ENCODE measurements at places on chromosomes 5 and 9.
A peak's percentile ranks its signal among the peaks of the same experiment; 100 is the strongest.

GRCh38 chr9:4148751-4149150 lies 151.1 kb downstream of the GLIS3 start:
- DNase-seq: no peak

- no peak for DNase-seq
These were observed 318.3 kb upstream of the PTGER4 start for GRCh38 chr5:40361378-40361777.

DNA sequence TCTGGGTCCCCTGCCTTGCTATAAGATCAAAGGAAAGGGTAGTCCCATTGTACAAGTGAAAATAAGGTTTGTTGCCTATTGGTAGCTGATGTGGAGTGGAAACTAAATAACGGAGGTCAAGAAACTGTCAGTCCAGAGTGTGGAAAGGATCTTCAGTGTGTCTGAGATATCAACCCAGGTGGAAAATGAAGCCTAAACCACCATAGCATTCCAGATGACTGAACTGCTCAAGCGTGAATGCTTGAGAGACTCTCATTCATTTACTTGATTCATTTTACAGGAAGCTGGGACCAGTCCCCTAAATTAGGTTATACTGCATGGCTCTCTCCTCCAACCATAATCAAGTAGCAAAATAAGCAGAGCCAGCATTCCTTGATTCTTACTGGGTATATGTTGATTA lies 116.0 kb upstream of the SLC28A3 start:
- no peak for DNase-seq

GRCh38 chr9:131288217-131288616 lies 1.3 kb upstream of the PLPP7 start:
- no peak for DNase-seq

GRCh38 chr5:103919506-103919905 lies 356.9 kb upstream of the NUDT12 start:
- no peak for DNase-seq

GRCh38 chr9:112011051-112011620 lies 114.5 kb downstream of the UGCG start:
- no peak for DNase-seq

GRCh38 chr9:27089706-27090105 lies 19.3 kb upstream of the TEK start:
- DNase-seq: no peak

DNA sequence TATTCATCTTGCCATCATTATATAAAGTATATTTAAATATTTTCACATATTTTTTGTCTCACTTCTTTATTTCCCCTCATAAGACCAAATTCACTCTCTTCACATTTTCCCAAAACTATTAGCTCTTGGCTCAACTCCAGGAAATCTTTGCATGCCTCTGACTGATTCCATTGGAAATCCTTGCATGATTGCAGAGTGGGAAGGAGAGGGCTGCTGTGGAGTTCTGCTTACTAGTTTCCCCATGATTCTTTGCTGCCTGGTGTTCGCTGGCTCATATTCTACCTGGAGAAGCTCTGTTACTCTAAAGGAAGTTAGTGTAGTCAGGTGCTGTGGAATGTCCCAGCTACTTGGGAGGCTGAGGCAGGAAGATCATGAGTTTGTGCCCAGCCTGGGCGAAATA lies 41.9 kb downstream of the LIX1 start:
- no peak for DNase-seq

GRCh38 chr5:175393897-175394296 lies 50.1 kb downstream of the DRD1 start:
- no peak for DNase-seq

DNA sequence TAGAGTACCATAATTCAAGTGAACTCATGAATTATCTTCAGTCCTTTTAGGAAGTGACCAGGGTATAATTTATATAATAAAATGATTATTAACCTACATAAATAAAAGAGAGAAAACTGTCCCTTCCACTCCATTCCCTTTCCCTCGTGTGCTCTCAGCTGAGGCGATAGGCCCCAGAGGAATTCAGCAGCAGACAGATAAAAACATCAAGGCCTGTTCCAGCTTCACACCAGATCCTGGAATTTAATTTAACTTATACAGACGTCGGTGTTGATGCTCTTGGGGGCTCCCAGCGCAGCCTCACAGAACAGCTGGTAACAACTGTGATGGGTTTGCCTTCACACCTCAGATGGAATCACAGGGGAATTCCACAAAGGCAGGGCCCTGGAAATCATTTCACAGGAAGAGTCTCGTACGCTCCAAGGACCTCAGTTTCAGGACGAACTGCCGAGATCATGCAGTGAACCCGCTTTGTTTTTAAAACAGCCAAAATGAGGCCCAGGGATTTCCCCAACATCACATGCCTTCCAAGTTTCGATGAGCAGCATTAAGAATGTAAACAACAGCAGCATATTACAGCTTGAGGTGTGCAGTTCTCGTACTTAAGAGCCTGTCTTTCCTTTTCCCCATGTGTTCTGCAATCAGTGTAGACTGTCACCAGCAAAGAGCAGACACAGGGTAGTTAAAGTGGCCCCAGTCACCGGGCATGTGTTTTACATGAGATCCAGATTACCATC lies 73.6 kb upstream of the ALDH1B1 start:
- DNase-seq: no peak

DNA sequence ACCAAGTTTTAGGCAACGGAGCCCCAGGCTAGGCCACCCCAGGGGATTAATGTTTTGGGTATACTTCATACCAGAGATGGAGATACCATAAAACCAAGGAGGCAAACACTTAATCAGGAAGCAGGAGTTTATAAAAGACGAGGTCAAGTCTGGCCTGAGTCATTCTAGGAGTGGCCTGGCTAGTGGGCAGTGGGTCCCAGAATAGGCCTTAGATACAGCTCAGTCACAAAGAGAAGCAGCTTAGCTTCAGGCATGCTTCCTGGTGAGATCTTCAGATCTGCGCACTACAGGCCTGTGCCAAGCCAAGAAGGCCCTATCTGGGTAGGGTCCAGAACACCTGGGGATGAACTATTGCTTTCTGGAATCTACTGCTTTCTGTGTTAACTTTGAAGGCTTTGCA lies 20.6 kb upstream of the NR5A1 start:
- no peak for DNase-seq

- no peak for DNase-seq
These were observed 13.6 kb downstream of the AHRR start for GRCh38 chr5:334903-335739.

- DNase-seq: no peak
These were observed 105.6 kb downstream of the PPP2R2B start for GRCh38 chr5:146772881-146773466.

- no peak for DNase-seq
These were observed 180.5 kb upstream of the SH3GL2 start for GRCh38 chr9:17398350-17398749.

GRCh38 chr5:172837640-172838039 lies 3.6 kb downstream of the ERGIC1 start:
- DNase-seq: peak; percentile 32

DNA sequence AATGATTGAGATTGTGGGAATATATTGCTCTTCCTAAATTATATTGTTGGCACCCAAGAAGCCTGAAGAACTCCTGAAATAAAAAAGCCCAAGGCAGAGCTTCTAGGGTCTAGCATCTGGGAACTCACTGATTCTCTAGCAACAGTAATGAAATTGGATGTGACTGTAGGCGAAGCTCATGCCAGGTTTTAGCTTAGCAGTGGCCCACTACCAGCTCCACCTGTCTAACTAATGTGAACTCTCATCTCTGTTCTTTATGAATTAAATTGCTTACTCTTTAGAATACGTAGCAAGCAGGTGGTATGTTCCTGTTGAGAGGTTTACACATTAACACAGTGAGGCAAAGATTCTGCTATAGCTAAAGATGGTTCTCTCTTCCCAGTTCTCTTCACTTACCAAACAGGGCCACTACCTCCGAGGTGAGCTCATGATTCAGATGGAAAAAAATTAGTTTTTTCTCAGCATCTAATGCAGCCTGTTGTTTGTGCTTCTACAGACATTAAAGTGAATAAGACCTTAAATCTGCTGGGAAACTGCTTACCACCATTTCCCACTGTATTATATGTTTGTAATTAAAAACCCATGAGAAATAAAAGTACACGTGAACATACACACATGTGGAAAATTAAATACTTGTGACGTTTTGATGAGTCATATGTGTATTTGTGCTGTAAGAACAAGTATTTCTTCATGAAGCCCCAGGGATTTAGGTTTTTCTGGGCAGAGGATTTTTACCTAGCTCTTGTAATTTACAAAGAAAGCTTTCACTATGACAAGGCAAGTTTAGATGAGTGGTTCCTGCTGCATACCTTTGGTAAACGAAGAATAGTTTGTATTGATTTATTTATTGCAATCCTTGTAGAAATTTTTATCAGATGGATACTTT lies 360.1 kb downstream of the KDM4C start:
- no peak for DNase-seq

GRCh38 chr5:135873831-135874230 lies 21.8 kb downstream of the IL9 start:
- no peak for DNase-seq

- no peak for DNase-seq
These were observed 186.5 kb upstream of the ANKRD55 start for GRCh38 chr5:56419667-56420066.

GRCh38 chr5:83009408-83009807 lies 67.8 kb downstream of the TMEM167A start:
- DNase-seq: no peak

DNA sequence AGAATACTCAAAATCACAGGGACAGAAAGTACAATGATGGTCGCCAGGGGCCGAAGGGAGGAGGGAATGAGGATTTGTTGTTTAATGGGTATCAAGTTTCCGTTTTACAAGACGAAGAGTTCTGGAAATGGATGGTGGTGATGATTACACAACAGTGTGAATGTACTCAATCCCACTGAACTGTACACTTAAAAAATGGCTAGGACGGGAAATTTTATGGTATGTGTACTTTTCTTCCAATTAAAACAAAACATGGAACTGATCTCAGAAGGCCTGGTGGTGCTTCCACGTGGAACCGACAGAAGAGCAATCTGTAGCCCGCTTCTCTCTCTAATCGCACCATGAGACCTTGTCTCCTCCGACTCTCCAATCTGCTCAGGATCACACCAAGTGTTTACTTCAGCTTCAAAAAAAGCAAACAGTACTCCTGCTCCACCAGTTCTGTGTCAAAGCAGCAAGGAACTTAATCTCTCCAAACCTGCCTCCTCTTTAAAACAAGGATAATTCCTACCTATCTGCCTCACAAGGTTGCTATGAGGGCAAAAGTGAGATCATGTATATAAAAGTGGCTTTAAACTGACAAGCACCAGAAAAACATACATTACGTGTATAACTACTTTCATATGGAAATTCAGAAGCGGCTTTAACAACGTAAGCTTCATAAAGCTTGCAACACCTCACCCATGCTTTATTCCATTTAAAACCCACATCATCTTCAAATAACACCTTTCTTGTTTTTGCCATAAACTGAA lies 2.1 kb downstream of the ECPAS start:
- DNase-seq: no peak

- no peak for DNase-seq
These were observed 18.0 kb downstream of the RXRA start for GRCh38 chr9:134344068-134344799.

DNA sequence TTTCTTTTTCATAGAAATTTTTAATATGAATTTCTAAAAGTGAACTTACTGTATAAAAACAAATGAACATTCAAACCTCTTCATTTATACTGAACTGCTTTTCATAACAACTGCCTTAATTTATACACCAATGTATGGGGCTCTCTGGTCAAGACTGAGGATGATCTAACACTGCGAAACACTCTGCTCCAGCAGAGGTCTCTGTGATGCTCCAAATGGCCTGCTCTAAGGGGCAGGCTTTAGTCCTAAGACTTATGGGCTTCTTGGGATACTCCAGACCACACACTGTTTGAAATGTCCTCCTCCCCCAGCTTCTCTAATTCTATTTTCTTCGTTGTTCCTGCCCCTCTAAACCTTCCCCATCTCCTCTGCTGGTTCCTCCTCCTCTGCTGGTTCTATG lies 58.5 kb downstream of the LIFR start:
- DNase-seq: no peak

- DNase-seq: no peak
These were observed 49.9 kb downstream of the MVB12B start for GRCh38 chr9:126376311-126377175.

DNA sequence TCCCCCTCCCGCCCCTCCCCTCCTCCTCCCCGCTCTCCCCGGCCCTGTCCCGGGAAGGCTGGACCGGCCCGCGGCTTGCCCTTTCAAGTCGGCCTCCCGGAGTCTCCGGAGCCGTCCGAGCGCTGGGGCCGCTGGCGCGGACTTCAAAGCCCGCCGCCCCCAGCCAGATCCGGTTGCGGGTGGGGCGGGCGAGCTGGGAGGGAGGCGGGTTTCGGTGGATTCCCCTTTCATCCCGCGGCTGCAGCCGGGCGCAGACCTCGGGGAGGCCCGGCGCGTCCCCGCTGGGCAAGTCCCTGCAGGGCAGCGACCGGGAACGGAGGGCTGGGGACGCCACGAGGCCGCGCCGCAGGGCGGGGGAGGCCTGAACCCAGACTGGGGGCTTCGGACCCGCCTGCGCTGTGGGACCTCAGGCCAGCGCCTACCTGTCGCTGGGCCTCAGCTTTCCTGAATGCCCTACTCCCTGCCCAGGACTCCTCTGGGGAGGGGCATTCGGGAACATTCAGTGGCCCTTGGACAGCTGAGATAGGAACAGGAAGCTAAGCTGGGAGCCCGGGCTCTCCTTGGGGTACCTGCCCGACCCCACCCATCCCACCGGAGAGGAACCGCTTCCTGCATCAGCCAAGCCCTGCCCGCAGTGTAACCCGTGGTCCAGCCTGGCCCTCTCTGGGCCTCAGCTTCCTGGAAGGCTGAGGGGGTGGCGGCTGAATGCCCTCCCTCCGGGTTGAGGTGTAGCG lies 23.4 kb downstream of the C9orf50 start:
- no peak for DNase-seq

GRCh38 chr5:148740966-148741742 lies 85.3 kb upstream of the ADRB2 start:
- DNase-seq: no peak

DNA sequence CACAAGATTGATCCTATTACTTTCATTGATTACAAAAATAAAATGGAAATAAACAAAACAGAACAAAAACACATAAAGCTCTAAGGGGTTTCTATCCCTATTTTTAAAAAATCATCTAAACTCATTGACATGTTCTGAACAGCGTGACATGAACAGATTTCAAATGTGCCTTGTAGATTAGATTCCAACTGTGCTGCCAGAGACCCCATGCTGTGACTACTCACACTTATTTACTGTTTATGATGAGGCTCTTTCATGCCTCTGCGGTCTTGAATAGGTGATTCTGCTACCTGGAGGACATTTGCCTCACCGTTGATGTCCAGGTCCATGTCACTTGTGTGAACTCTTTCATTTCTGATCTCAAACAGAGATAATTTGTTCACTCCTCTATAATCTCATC lies 990.2 kb downstream of the CDH12 start:
- DNase-seq: no peak
